Smooth muscle cell of the coronary artery (primary cell): ENCODE measurements at places on chromosomes 5 and 9. TPM values are rescaled to one million over a fixed set of nuclear protein-coding genes. Genes with fewer than 3 reads are reported as not detected.

The FAM169A gene
- under 0.01 and 0.60 TPM in 2 replicates for total RNA-seq

The MCC gene
- 96.2 and 102 TPM in 2 replicates for total RNA-seq

The EGFLAM gene
- total RNA-seq, result 2.1 and 3.5 TPM in 2 replicates

The NFIL3 gene
- 4.7 and 27.3 TPM in 2 replicates for total RNA-seq

The LMNB1 gene
- total RNA-seq, result 6.0 and 20.7 TPM in 2 replicates

The FOXI1 gene
- not detected in 2 replicates for total RNA-seq

The GZMA gene
- 0.08 TPM in 1 of 2 replicates, not detected in the other for total RNA-seq

The BTNL9 gene
- not detected in 2 replicates for total RNA-seq

The TMEM174 gene
- total RNA-seq, result not detected in 2 replicates

The TMEM232 gene
- total RNA-seq, result 1.4 and 4.6 TPM in 2 replicates

The CTSV gene
- total RNA-seq, result 0.12 and 1.9 TPM in 2 replicates

The OGN gene
- 0.90 and 2.1 TPM in 2 replicates for total RNA-seq

The GAPVD1 gene
- total RNA-seq, result 26.8 and 29.8 TPM in 2 replicates

The CENPK gene
- 5.5 TPM in 2 replicates for total RNA-seq

The NUTM2F gene
- not detected in 2 replicates for total RNA-seq

The SLC46A2 gene
- not detected in 2 replicates for total RNA-seq

The PCDHGA6 gene
- 2.2 and 2.3 TPM in 2 replicates for total RNA-seq

The RNF130 gene
- total RNA-seq, result 10.4 and 27.8 TPM in 2 replicates

The OXCT1 gene
- 44.1 and 48.9 TPM in 2 replicates for total RNA-seq

The RPL37 gene
- 3,319 and 4,681 TPM in 2 replicates for total RNA-seq

The C5orf34 gene
- 2.5 and 3.3 TPM in 2 replicates for total RNA-seq

The HBEGF gene
- 1.3 and 12.0 TPM in 2 replicates for total RNA-seq

The PCDHGA12 gene
- 5.8 and 9.9 TPM in 2 replicates for total RNA-seq

The FCN2 gene
- total RNA-seq, result not detected in 2 replicates

The TTC1 gene
- total RNA-seq, result 17.1 and 38.6 TPM in 2 replicates

The SVEP1 gene
- total RNA-seq, result 9.8 and 150 TPM in 2 replicates

The FOXD4L5 gene
- 0.08 TPM in 1 of 2 replicates, not detected in the other for total RNA-seq

The DDX41 gene
- total RNA-seq, result 138 and 249 TPM in 2 replicates

The MARCHF11 gene
- total RNA-seq, result not detected in 2 replicates

The TMCO6 gene
- 9.0 and 13.5 TPM in 2 replicates for total RNA-seq

The C8G gene
- not detected in 2 replicates for total RNA-seq

The TAF1L gene
- total RNA-seq, result not detected in 2 replicates

The ZNF883 gene
- total RNA-seq, result 2.6 and 4.0 TPM in 2 replicates

The LHX3 gene
- total RNA-seq, result not detected in 2 replicates

The ADRA1B gene
- total RNA-seq, result 0.90 TPM in 1 of 2 replicates, not detected in the other

The SPATA31D4 gene
- not detected in 2 replicates for total RNA-seq

The IFNA8 gene
- total RNA-seq, result not detected in 2 replicates

The BHMT2 gene
- 0.38 and 3.3 TPM in 2 replicates for total RNA-seq

The LYRM7 gene
- total RNA-seq, result 3.0 and 9.5 TPM in 2 replicates

The CDC25C gene
- total RNA-seq, result 2.3 TPM in 1 of 2 replicates, not detected in the other

The OTP gene
- not detected in 2 replicates for total RNA-seq

The RAB24 gene
- total RNA-seq, result 25.0 and 33.0 TPM in 2 replicates

The TMED7 gene
- total RNA-seq, result 38.3 and 135 TPM in 2 replicates

The TOR1B gene
- 13.1 and 18.9 TPM in 2 replicates for total RNA-seq

The IFNA4 gene
- not detected in 2 replicates for total RNA-seq

The PBX3 gene
- total RNA-seq, result 11.6 and 21.2 TPM in 2 replicates

The PCDHGA7 gene
- 2.3 and 2.8 TPM in 2 replicates for total RNA-seq

The LCN1 gene
- not detected in 2 replicates for total RNA-seq

The MRPL50 gene
- 4.9 and 8.3 TPM in 2 replicates for total RNA-seq

The PLEKHG4B gene
- total RNA-seq, result under 0.01 TPM in 1 of 2 replicates, not detected in the other

The CHD1 gene
- 16.8 and 31.6 TPM in 2 replicates for total RNA-seq

The DMGDH gene
- total RNA-seq, result 0.68 and 1.5 TPM in 2 replicates

The PCDHGB7 gene
- 6.7 and 7.3 TPM in 2 replicates for total RNA-seq

The GRM6 gene
- total RNA-seq, result not detected in 2 replicates

The CBY3 gene
- not detected in 2 replicates for total RNA-seq

The PCDHGB2 gene
- 1.6 and 2.0 TPM in 2 replicates for total RNA-seq

The UBQLN1 gene
- total RNA-seq, result 53.6 and 109 TPM in 2 replicates

The MARVELD2 gene
- 0.47 and 0.53 TPM in 2 replicates for total RNA-seq
